ENCODE measurements at places on chromosomes 1 and 21. TPM values are rescaled to one million over a fixed set of nuclear protein-coding genes. Genes with fewer than 3 reads are reported as not detected.

- no peak for DNase-seq
Observed at GRCh38 chr1:156160743-156161171, 7.4 kb downstream of the SEMA4A start.

Gene ATP6V1G3
- not detected for total RNA-seq

GRCh38 chr1:35264035-35264434 is 4.5 kb upstream of the ZMYM4 start:
- no peak for DNase-seq

- no peak for DNase-seq
Observed at GRCh38 chr1:10189659-10190058, 20.7 kb upstream of the KIF1B start.

Gene UBL4B
- not detected for total RNA-seq

GRCh38 chr1:87197641-87198040 is 131.0 kb upstream of the LMO4 start:
- DNase-seq, result no peak

Gene VAMP4
- 10.5 TPM for total RNA-seq

Gene OR2L3
- total RNA-seq, result not detected

Gene KRTAP21-1
- not detected for total RNA-seq

Gene CLCA2
- total RNA-seq, result not detected

DNA sequence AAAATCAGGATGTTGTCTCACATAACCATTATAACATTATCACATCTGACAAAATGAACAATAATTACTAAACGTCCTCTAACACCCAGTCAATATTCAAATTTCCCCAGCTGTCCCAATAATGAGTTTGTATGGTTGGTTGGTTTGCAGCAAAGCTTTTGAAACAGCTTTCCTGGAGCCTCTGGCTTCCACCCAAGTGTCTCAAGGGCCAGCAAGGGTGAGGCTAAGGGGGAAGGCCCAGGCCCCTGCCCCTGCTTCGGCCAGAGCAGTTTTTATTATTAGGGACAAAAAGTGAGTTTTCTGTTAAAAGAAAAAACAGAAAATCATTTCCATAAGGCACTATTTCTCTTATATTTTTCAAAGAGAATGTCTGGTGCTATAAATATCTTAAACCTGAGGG is 19.1 kb upstream of the AVPR1B start:
- DNase-seq, result no peak

DNA sequence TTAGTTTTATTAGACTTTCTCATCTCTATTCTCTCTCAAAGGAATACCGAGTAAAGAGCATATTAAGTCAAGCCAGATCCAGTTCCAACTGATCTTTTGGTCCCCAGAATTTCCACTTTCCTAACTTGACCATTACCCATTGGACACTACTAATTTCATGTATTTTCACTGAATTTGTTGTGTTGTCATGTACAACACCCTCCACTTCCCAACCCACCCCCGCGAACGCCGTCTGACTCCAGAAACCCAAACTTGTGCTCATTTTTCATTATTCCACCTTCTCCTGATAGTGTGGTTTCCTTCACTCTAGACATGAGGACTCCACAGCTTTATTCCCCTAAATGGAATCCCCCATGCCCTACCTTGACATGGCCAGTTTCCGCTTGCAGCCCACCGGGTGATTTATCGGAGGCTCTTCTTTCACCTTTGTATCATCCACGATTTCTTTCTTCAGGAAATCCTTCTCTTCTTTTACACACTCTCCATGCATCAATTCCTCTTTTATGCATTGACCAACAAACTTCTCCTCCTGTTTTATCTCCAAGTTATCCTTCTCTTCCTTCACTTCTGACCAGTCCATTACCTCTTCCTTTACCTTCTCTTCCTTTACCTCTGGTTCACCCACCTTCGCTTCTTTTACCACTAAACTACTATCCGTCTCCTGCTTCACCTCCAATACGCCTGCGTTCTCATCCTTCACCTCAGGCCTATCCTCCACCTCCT is 805 bp downstream of the ZNHIT6 start:
- DNase-seq, result no peak

GRCh38 chr1:200275415-200275814 is 134.4 kb downstream of the ZNF281 start:
- no peak for DNase-seq

DNA sequence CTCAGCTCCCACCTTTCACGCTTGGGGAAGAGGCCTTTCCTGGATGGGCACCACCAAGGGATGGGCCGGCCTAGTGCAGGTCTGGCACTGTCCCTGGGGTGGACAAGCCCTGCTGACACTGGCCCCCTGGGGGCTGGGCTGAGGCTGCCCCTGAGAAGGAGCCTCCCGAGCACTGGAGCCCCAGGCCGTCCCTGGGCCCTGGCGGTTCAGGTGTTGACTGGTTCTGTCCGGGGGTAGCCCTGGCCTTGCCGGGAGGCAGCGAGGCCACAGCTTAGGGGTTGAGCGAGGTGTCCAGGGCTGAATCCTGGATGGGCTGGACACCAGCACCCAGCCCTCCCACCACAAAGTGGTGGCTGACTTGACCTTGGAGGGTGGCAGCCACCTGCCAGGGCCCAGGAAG is 49.7 kb upstream of the ACTRT2 start:
- peak; percentile 7 for DNase-seq

GRCh38 chr1:5571438-5571837 is 420.8 kb downstream of the NPHP4 start:
- DNase-seq, result no peak

DNA sequence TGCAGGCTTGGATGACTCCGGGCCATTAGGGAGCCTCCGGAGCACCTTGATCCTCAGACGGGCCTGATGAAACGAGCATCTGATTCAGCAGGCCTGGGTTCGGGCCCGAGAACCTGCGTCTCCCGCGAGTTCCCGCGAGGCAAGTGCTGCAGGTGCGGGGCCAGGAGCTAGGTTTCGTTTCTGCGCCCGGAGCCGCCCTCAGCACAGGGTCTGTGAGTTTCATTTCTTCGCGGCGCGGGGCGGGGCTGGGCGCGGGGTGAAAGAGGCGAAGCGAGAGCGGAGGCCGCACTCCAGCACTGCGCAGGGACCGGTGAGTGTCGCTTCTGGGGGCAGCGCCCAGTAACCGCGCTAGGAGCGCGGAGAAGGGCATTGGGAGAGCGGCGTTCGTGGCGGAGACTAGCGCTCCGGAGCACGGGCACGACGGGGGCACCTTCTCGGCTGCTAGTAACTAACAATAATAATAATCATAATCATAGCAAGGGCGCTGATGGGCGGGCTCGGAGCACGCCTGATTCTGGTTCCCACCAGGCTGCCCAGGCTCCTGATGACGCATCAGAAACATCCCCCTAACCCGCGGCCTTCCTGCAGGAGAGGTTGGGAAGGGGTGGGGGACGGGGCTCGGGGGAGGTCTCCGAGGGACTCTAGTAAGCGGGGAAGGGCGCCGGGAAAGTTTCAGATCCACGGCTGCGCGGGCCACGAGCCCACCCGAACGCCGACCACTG is at the start of gene MX1:
TSS of gene MX1 (plus strand) at position 286 of the 722 bp plus-strand sequence. CDS start 5,832 bp downstream, outside the sequence.
- peak; percentile 77 for DNase-seq

Gene ADSS2
- 42.2 TPM for total RNA-seq

DNA sequence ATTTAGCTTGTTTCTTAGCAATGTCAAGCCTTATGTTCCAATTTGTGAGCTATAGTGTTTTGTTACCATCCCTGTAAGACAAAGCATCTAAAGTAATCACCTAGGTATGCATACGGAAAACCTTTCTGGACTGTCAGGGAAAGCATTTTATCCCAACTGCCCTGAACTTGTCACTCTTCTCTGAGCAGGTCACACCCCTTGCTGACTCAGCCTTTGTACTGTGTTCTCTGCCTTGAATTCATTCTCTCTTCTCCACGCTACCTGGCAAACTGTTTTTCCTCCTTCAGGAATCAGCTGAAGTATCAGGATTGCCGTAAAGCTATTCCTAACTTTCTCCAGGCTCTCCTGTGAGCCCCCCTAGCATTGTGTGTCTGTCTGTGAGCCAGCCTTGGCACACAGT is 54.2 kb downstream of the PBX1 start:
- DNase-seq, result no peak

Data from activated B cell treated with CpG ODN at 0.5 μM for 24 hours (primary cell).